ENCODE measurements at places on chromosomes 6 and 20.

DNA sequence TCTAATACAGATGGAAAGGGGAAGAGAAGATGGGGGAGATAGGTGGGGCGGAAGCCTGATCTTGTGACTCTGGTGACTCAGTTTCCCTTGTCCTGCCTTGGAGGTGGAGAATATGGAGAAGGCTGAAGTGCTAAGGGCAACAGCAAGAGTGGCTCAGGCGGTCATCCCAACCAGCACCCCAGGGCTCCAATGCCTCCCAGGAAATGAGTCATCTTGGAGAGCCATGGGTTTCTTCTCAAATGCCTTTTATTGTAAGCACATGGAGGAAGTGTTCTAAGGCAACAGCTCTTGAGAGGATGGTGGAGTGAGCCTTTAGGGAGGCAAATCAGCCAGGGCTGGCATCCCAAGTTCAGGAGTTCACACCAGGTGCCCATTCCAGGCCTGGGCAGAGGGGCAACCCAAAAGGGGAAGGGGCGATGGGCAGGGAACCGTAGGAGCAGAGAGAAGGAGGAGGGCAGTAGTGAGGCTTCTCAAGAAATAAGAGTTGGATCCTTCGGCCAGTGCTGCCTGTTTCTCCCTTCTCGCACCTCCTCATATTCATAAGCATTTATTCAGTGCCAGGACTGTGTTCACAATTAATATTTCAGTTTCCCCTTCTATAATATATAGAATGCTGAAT lies 13.2 kb upstream of the AHCY start:
- DNase-seq: no peak

DNA sequence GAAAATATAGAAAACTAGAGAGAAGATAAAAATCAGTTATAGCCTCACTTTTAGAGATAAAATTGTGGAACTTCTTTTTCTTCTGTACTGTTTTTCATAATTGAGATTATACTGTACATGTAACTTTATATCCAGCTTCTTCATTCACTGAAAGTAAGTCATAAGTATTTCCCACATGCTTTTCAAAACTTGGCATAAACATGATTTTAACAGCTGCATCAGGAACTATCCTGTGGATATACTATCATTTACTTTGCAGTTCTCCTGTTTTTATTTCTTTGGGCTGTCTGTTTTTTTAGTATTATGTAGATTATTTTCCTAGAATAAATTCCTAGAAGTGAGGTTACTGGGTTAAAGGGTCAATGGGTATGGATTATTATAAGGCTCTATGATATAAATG lies 14.8 kb downstream of the DSTN start:
- DNase-seq: no peak

DNA sequence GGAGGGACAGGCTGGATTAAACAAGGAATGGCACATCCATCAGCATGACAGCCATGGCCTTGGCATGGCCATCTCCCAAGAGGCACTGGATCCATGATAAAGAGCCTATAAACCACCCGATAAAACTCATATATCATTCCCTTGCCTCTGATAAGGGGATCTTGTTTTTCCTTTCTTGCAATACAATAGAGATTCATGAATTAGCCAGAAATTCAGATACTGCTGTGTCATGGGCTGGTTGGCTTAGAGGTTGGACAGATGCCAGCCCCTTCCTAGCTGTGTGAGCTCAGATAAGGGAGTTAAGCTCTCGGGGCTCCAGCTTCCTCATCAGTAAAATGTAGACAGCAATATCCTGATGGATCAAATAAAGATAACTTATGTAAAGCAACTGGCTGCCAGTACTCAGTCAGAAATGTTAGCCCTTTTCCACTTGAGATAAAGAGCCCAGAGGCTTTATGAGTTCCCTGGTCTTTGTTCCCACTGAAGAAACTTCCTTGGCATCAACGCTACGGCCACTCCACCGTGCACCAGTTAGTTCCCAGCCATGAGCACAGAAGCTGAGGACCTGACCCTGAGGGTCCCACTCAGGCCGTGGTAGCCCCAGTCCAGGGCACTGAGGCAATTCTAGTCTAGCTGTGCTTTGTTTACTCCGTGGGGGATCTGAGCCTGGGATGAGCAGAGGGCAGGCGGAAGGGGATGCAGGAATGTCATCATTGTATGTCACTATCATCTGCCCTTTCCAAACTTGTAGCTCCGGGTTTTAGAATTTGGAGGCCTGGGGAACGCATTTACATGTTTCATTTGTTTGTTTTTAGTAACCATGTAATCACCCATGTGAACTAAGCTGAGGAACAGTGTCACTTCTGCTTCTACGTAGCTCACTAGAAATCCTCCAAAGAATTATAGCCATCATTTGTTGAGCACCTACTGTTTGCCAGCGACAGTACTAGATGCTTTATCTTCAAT lies 67.2 kb upstream of the TBC1D7 start:
- peak; percentile 99 for DNase-seq

GRCh38 chr6:134391205-134391604 lies 73.3 kb upstream of the SGK1 start:
- no peak for DNase-seq
